ENCODE measurements at places on chromosomes 1 and 21.

- DNase-seq, result peak; percentile 75
These were observed 29.1 kb downstream of the TEX35 start for GRCh38 chr1:178541829-178542553.

- DNase-seq, result no peak
These were observed 16.0 kb downstream of the MIIP start for GRCh38 chr1:12035312-12035711.

GRCh38 chr1:172185211-172185610 lies 235.3 kb upstream of the C1orf105 start:
- no peak for DNase-seq

DNA sequence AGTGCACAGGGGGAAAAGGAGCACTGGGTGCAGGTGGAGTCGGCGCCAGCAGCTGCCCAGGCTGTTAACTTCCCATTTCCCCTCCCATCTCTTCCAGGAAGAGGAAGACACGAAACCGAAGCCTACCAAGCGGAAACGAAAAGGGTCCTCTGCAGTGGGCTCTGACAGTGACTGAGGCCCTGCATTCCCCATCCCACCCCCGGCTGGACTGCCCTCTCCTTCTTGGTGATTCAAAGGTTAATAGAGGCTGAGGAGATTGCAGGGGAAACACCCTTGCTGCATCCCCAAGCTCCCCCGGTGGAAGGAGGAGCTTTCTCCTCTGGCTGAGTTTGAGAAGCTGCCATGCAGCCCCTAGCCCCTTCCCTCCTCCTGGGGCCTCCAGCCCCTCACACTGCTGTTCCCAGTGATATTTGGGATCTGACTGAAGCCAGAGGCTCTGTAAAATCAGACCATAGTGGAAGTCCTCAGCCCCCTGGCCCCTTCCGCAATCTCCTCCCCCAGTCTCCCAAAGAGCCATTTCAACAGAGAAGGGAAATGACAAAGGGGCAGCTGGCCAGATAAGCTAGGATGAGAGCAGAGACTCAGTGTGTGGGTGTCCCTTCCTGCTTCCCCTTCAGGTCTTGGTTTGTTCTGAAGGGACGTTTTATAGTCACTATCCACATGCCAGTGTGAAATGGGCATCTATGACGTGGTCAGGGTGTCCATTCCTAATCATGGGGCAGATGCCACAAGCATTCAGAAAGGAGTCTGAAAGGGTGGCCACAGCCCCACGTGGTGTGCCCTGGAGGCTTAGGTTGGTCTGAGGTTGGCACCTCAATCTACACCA lies 1.9 kb upstream of the SLC27A3 start:
- DNase-seq, result no peak

GRCh38 chr21:41018431-41018830 lies 149.5 kb upstream of the BACE2 start:
- no peak for DNase-seq

DNA sequence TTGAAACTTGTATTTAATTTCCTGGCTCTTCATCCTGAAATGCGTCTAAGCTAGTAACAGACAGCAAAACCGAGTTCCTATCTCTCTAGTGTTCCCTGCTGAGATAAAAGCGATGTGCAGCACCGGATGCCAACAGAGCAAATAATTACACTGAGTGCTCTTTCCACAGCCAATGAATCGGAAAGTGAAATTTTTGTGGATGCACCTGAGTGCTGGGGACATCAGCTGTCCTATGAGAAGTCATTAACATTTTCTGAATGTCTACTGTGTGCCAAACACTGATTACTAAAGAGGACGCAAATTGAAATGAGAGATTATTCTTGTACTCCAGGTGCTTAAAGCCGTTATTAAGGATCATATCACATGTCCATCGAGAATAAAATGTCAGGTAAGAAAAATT lies 278.0 kb downstream of the RGS7 start:
- DNase-seq, result no peak

DNA sequence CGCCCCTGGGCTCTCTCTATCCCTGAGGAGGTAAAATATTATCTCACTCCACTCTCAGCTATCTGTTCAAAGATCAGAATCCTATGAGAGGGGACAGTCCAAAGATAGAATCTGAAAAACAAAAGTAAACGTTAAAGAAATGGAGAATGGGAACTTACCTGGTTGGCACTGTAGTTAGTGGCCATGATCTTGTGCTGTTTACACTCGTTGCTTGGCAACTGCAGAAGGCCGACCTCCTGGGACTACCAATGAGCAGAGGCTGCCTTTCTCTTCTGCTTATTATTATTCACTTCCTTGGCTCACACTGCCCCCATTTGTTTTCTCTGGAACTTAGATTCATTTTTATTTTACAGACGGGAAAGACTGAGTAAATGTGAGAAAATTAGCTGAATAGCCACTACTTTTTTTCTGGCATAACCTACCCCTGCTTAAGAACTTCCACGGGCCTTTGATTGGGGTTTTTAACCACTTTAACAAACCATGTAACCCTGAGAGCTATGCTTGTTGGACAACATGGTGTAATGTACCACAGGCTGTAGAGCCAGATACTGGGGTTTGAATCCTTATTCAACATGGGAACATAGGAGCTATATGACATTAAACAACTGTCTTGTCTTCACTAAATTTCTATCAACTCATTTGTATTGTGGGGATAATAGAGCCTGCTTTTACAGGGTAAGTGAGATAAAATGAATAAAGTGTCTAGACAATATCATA lies at the start of gene CFAP126:
Gene CFAP126 (minus strand): TSS at position 193 of the 717 bp plus-strand sequence. CDS start 8 bp downstream, at position 185.
- DNase-seq, result peak; percentile 84

GRCh38 chr1:192539297-192540092 lies 36.1 kb upstream of the RGS1 start:
- no peak for DNase-seq

- DNase-seq, result no peak
These were observed 17.4 kb upstream of the GNG12 start for GRCh38 chr1:67850611-67851075.

GRCh38 chr1:193539731-193540459 lies 353.5 kb upstream of the B3GALT2 start:
- no peak for DNase-seq

- no peak for DNase-seq
These were observed 42.8 kb downstream of the PRDM15 start for GRCh38 chr21:41836166-41837015.

GRCh38 chr1:35443768-35444518 lies 113.3 kb downstream of the KIAA0319L start:
- no peak for DNase-seq

DNA sequence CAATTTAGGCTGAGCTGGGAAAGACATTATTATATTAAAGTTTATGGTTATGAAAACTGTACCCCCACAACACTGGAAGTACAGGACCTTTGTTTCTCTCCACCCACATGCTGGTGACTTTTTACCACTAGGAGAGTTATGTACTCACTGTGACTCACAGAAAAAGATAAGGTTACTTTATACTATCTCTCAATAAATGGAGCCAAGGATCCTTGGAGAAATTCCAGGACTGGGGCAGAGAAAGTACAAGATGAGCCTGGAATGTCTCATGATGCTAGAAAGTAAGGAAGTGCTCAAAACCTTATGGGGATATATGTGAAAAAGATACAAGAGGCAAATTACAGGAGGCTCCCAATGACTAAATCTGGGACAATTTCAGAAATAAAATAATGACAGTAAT lies 63.9 kb upstream of the C1orf105 start:
- DNase-seq, result no peak

DNA sequence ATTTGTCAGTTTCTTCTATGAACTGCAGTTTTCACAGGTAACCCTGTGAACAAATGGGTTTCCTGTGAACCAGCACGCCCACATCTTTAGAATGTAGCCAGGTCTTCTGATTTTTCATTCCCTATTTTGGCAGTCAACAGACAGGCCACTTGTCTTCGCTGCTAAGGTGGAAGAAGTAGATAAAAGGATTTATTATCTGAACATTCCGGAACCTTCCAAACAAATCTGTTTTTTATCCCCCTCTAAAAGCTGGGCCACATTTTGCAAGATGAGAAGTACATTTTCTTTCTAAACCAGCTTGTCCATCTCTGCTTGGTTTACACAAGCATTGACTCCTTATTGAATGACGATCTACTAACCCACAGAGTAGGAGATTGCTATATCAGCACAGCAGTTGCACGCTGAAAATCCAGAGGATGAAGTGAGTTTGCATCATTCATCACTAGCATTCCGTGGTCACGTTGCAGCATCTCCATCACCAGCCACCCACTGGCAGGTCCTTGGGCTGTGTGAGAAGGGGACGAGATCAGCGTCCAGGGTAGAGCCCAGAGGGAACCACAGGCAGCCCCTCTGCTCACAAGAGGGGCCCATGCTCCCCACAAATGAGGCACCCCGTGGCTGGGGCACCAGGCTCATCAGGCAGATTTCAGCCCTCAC lies 83.5 kb downstream of the TOMM20 start:
- DNase-seq, result no peak

- DNase-seq, result no peak
These were observed 208.4 kb downstream of the COL11A1 start for GRCh38 chr1:102899935-102900334.

DNA sequence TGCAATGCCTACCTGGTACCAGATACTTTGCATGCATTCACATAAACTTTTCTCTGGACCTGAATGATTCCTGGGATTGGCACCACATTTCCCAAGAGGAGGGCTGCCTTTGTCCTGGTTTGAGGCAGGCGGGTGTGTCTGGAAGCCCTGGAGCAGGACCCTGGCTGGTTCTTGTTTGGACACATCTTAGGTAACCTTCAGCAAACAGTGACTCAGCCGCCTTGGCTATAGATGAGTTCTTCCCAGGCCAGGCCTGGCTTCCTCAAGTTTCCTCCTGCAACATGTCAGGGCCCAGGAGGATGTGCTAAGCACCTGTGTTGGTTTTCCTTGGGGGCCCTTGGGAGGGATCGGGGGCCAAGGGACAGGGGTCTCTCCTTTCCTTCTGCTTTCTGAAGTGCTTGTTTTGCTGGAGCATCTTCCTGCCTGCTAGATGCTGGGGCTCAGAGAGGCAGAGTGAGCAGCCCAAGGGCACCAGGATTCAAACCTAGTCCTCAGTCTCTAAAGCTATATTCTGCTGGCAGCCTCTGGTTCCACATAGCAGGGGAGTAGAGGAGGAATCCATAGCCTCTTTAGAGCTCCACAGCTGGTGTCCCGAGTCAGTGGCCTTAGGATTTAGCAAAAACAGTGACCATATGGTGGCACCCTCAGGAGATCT lies 38.2 kb downstream of the PAX7 start:
- no peak for DNase-seq

DNA sequence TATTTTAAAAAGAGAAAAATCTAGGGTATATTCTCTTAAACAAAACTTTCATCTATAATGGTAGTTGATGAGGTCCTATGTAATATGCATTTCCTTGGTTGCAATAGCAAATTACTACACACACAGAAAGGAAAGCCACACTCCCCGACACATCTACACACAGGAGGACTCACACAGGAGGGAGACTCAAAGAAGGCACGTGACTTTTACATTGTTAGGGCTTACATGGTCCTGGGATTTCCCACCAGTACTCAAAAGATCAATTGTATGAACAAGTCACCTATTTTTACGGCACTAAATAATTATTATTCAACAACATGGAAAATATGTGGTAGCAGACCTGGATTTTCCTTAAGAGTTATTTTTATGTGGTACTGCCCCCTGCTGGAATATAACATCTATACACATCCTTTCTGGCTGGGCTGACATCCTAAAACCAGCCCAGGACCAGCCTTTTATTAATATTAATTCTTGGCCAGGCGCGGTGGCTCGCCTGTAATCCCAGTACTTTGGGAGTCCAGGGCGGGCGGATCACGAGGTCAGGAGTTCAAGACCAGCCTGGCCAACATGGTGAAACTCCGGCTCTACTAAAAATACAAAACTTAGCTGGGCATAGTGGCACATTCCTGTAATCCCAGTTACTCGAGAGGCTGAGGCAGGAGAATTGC lies 33.9 kb upstream of the LGALS8 start:
- DNase-seq, result peak; percentile 68

- DNase-seq, result no peak
These were observed 3.1 kb downstream of the TMEM125 start for GRCh38 chr1:43272576-43273571.

DNA sequence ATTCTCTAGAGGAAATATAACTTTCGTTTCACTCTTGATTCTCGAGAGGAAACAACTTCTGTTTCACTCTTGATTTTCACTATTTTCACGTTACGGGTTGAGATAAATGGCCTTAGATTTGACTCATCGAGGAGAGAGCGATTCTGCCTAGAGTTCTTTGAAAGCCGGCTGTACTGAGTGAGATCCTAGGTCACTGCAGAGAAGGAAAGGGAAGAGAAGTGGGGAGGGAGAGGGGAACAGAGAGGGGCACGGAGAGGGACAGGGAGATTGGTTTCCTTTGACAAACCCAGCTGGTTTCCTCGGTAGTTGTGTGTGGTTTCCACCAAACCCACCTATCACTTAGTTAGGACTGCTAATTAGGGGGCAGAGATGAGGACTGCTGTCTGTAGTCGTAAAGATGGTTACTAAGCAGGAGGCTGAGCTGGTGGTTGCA lies 21.6 kb upstream of the GPR137B start:
- DNase-seq, result peak; percentile 40
